ENCODE measurements at places on chromosomes 3 and 15. TPM values are rescaled to one million over a fixed set of nuclear protein-coding genes. Genes with fewer than 3 reads are reported as not detected.

DNA sequence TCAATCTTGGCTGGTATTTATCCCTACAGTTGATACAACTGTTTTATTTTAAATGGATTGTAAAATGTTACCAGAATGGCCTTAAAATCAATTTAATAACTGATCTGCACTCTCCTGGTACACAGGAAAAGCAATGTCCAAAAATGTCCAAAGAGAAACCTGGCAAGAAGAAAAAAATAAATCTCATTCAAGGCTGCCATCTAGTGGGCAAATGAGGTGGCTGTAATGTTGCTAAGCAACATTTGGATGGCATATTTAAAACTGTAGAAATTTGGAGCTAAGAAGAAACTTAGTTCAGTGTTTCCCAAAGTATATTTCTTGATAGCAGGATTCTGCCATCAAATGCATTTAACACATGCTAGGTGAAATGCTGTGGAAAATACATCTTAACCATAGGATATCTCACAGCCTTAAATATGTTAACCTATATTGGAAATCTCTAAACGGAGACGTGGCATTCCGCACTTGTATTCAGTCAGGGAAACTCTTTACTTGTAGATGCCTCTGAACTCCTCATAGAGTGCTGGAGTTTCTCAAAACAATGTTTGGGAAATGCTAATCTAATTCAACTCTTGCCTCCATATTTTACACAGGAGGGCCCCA is 216.8 kb downstream of the ERC2 start:
- H3K36me3 ChIP-seq, result no peaks in the 10 kb centered on the region
- H3K4me1 ChIP-seq, result no peaks in the 10 kb centered on the region
- no peak overlapping the region for H3K27ac ChIP-seq
- no peak for DNase-seq
- no peaks in the 10 kb centered on the region for H3K27me3 ChIP-seq

The RABL3 gene
- 16.9 TPM for total RNA-seq

DNA sequence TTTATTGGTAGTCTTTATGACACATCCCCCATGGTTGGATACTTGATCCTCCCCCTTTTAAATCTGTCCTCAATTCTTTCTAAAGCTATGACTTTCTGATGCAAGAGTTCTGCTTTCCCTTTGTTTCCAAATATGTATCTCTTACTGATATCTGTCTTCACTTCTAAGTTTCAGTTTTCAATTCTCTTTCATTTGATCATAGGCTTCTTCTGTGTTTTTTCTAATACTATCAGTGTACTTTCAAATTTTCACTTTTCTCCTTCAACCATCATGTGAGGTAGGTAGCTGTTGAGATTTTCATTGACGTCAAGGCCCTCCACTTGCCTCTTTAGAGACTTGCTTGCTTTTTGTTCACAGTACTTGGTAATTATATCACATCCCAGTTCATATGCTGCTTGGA is 436.5 kb downstream of the CNTN4 start:
- H3K4me3 ChIP-seq, result no peak overlapping the region
- no peaks in the 10 kb centered on the region for H3K27me3 ChIP-seq

The C3orf85 gene
- total RNA-seq, result not detected

DNA sequence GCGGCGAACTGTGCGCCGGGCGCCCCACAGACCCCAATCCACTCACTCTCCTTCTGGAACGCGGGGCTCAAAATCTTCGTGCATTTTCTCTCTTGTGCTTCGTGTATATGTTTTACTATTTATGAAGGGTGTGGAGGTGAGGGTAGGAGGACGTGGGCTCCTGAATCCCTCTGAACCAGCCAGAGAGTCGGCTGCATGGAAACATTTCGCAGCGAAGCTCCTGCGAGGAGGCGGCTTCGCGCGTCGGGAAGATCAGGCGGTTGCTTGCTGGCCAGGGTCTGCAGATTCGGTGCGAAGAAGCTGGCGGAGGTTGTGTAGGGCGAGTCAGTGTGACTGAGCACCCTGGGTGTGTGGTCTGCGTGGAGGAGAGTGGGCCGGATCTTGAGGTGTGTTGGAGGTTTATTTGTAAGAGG is 1.1 kb downstream of the CNTN4 start:
- H3K36me3 ChIP-seq, result no peaks in the 10 kb centered on the region
- H3K27ac ChIP-seq, result no peak overlapping the region
- peak overlapping the region; percentile 52 for H3K4me3 ChIP-seq
- DNase-seq, result peak; percentile 51
- H3K27me3 ChIP-seq, result no peaks in the 10 kb centered on the region

DNA sequence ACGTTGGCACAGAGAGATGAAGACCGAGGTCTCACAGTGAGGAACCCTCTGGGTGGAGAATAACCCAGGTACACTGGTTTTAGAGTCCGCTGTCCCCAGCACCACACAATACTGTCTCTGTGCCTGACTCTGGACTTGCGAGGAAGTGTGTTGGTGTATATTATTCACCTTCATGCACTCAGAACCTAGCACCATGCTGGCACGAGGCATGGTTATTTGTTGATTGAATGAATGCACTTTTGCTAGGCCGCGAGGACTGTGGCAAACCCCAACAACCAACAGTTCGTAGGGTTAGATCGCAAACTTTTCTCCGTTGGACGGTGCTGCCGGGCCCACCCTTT is 484 bp upstream of the C3orf52 start:
- DNase-seq, result no peak
- peak overlapping the region; percentile 73 for H3K27ac ChIP-seq
- peak overlapping the region; percentile 56 for H3K4me3 ChIP-seq
- no peaks in the 10 kb centered on the region for H3K36me3 ChIP-seq

The ACP3 gene
- total RNA-seq, result 11.2 TPM

GRCh38 chr15:101528108-101528916 is 38.8 kb upstream of the PCSK6 start:
- H3K27ac ChIP-seq, result no peak overlapping the region
- no peak overlapping the region for H3K4me3 ChIP-seq
- no peaks in the 10 kb centered on the region for H3K36me3 ChIP-seq

DNA sequence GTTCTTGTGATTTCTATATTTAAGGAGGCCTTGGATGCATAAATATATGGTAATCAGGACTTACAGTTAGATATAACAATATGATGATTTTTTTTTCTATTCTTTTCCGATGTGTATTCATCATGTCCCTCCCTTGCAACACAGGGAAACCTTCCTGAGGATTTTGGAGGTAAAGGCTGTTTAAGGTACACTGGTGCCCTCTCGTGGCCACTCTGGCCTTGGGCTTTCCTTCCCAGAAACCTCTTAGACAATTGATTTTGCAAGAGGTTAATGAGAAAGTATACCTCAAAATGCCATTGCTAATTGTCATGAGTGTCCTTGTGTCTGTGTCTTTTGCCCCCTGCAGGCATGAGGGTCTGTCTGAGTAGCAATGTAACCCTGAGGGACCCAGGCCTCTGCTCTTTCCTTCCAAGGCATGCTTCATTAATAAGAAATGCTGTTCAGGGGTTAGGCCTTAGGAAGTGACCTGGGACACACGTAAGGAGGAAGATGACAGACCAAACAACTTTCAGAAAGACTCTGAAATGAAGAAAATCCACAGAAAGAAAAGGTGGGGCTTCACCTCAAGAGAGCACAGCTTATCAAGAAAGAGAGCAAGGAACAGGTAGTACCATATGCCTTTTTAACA is 70.3 kb upstream of the PPP2R3A start:
- H3K27me3 ChIP-seq, result no peaks in the 10 kb centered on the region
- H3K27ac ChIP-seq, result no peak overlapping the region
- no peak overlapping the region for H3K4me3 ChIP-seq
- H3K36me3 ChIP-seq, result no peaks in the 10 kb centered on the region
- DNase-seq, result no peak

GRCh38 chr3:173066044-173067004 is 74.7 kb downstream of the SPATA16 start:
- no peak overlapping the region for H3K4me3 ChIP-seq
- H3K4me1 ChIP-seq, result no peaks in the 10 kb centered on the region
- H3K36me3 ChIP-seq, result no peaks in the 10 kb centered on the region

DNA sequence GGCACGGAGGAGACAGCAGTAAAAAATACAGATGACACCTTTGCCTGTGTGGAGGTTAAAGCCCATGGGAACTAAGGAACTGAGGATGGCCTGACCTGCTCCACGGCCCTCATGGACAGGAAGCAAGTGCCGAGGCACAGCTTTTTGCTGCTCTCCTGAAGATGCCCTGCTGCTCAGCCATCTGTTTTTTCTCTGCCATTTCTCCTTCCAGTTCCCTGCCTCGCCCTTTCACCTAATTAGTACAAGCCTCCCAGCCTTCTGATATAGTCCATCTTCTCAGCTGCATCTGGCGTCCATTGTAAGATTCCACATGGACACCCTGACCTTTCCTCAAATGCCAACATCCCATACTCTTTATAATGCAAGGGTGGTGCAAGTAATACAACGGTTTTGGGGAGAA is 11.8 kb upstream of the CXCR6 start:
- peaks cover 53% of the 10 kb centered on the region for H3K36me3 ChIP-seq
- H3K27ac ChIP-seq, result no peak overlapping the region
- DNase-seq, result no peak
- H3K27me3 ChIP-seq, result no peaks in the 10 kb centered on the region
- H3K4me3 ChIP-seq, result no peak overlapping the region
- H3K4me1 ChIP-seq, result no peaks in the 10 kb centered on the region

GRCh38 chr15:78811124-78811824 is at the start of gene ADAMTS7:
Gene ADAMTS7, minus strand, starts transcription at chr15:78811464. Its CDS starts 244 bp downstream, at chr15:78811220.
- no peaks in the 10 kb centered on the region for H3K36me3 ChIP-seq
- H3K27ac ChIP-seq, result peak within 1 kb of the TSS; percentile 92
- peak within 1 kb of the TSS; percentile 77 for H3K4me3 ChIP-seq
- peaks cover 27% of the 10 kb centered on the region for H3K4me1 ChIP-seq
- H3K27me3 ChIP-seq, result peaks cover 7% of the 10 kb centered on the region
- DNase-seq, result peak; percentile 96

The SHF gene
- 8.0 TPM for total RNA-seq

DNA sequence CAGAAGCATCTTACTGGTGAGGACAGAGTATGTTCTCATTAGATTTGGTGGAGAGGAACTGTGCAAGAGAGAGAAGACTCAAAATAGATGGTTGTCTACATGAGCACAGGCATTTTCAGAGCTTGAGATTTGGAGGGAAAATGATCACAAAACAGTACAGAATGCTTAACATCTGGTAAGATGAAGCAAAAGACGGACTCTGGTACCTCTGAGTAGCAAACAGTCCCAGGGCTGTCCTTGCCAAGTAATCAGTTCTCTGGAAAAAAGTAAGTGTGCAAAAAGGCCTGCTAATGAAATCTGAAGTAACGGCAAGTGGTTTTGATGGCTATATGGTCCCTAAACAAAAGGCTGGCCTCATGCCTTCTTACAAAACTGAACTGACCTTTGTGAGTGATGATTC is 414.2 kb downstream of the CNTN4 start:
- H3K4me3 ChIP-seq, result no peak overlapping the region
- DNase-seq, result no peak
- H3K36me3 ChIP-seq, result no peaks in the 10 kb centered on the region
- H3K27me3 ChIP-seq, result no peaks in the 10 kb centered on the region
- H3K27ac ChIP-seq, result no peak overlapping the region

DNA sequence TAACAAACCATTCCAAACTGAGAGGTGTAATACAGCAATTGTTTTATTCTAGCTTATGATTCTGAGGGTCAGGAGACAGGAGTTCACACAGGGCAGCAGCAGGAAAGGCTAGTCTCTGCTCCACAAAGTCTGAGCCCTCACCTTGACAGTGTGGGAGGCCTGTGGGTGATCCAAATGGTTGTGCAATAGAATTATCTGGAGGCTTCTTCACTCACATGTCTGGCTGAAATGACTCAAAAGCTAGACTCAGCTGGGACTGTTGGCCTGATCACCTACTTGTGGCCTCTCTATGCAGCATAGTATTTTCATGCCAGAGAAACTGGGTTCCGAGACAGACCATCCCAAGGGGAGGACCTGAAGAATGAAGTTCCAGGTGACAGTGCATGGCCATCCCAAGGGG is 233.9 kb upstream of the UBE2E2 start:
- no peak overlapping the region for H3K27ac ChIP-seq
- no peaks in the 10 kb centered on the region for H3K36me3 ChIP-seq
- H3K4me3 ChIP-seq, result no peak overlapping the region
- no peaks in the 10 kb centered on the region for H3K27me3 ChIP-seq
- no peak for DNase-seq
- no peaks in the 10 kb centered on the region for H3K4me1 ChIP-seq

The LSAMP gene
- 15.4 TPM for total RNA-seq

The HESX1 gene
- total RNA-seq, result 0.80 TPM

- H3K36me3 ChIP-seq, result peaks cover 10% of the 10 kb centered on the region
- peak overlapping the region; percentile 91 for H3K27ac ChIP-seq
- H3K27me3 ChIP-seq, result no peaks in the 10 kb centered on the region
Observed at GRCh38 chr15:58988006-58988785, 733 bp downstream of the RNF111 start.

GRCh38 chr3:105806359-105806758 is 62.5 kb downstream of the CBLB start:
- no peak overlapping the region for H3K4me3 ChIP-seq
- H3K4me1 ChIP-seq, result peaks cover 28% of the 10 kb centered on the region
- H3K27me3 ChIP-seq, result no peaks in the 10 kb centered on the region

- H3K27ac ChIP-seq, result no peak overlapping the region
- no peaks in the 10 kb centered on the region for H3K27me3 ChIP-seq
- H3K36me3 ChIP-seq, result no peaks in the 10 kb centered on the region
- H3K4me3 ChIP-seq, result no peak overlapping the region
- no peak for DNase-seq
- peaks cover 47% of the 10 kb centered on the region for H3K4me1 ChIP-seq
Observed at GRCh38 chr3:14845180-14845579, 26.4 kb downstream of the FGD5 start.

- H3K36me3 ChIP-seq, result peaks cover 3% of the 10 kb centered on the region
- no peak overlapping the region for H3K4me3 ChIP-seq
- H3K4me1 ChIP-seq, result no peaks in the 10 kb centered on the region
- no peak for DNase-seq
- no peaks in the 10 kb centered on the region for H3K27me3 ChIP-seq
Observed at GRCh38 chr3:25768851-25769250, 14.4 kb downstream of the NGLY1 start.

DNA sequence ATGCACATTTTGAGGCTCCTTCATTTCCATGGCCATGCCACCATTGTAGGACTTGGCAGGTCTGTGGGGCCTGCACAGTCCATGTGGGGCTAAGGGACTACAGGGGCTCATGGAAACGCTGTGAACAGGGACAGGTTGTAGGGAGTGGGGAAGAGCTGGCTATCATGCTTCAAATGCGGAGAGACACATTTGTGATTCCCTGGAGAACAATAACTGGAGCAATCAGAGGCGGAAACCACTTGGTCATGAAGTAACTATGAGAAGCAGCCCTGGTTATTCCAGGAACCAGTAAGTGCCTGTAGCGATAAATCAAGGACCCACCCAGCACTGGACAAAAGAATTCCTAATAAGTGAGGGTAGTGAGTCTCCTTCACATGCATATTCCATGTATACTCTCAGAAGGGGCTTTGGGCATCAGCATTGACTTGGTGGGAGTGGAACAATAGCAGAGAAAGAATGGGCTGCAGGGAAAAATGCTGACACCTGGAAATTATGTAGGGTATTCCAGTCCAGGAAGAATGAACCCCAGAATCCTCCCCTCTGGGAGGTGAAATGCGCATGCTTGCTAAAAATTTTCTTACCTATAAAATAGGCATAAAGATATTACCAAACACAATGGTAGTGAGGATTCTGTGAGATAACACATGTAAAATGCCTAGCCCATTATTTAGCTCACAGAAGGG is 251.4 kb upstream of the ROPN1 start:
- no peaks in the 10 kb centered on the region for H3K4me1 ChIP-seq
- DNase-seq, result no peak
- H3K4me3 ChIP-seq, result no peak overlapping the region
- no peaks in the 10 kb centered on the region for H3K36me3 ChIP-seq
- no peaks in the 10 kb centered on the region for H3K27me3 ChIP-seq
- no peak overlapping the region for H3K27ac ChIP-seq

- no peak for DNase-seq
- H3K27ac ChIP-seq, result no peak overlapping the region
- H3K4me1 ChIP-seq, result no peaks in the 10 kb centered on the region
- peaks cover 3% of the 10 kb centered on the region for H3K36me3 ChIP-seq
- H3K4me3 ChIP-seq, result no peak overlapping the region
Observed at GRCh38 chr3:71492974-71493771, 90.4 kb downstream of the FOXP1 start.

GRCh38 chr15:51135276-51135675 is 40.6 kb upstream of the TNFAIP8L3 start:
- no peaks in the 10 kb centered on the region for H3K27me3 ChIP-seq
- no peaks in the 10 kb centered on the region for H3K36me3 ChIP-seq
- no peaks in the 10 kb centered on the region for H3K4me1 ChIP-seq

Data from upper lobe of left lung (tissue), 6 donors.